ENCODE measurements at places on chromosomes 3 and 15.

- no peak for DNase-seq
Measured at GRCh38 chr3:16927485-16927884, 42.7 kb downstream of the PLCL2 start.

DNA sequence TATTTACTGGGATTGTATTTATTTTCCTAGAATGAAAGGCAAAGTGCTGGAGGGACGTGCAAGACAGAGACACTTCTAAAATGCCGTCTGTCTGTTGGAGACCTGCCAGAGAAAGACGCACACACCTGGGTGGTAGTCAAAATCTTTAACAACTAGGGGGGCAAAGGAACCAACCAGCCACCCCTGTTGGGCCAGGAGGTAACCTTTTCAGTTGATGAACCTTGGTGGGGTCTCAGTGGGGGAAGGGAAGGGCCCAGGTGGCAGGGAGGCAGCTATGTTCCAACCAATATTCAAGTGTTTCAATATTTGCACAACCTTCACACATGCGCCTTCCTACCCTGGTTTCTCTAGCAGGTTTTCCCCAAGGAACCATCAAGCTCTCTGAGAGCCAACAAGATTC, 99.0 kb downstream of the MEGF11 start:
- DNase-seq: no peak

GRCh38 chr3:12878141-12878574, 36.8 kb upstream of the RPL32 start:
- DNase-seq: no peak

- no peak for DNase-seq
Measured at GRCh38 chr15:56835718-56836171, 82.7 kb upstream of the TCF12 start.

DNA sequence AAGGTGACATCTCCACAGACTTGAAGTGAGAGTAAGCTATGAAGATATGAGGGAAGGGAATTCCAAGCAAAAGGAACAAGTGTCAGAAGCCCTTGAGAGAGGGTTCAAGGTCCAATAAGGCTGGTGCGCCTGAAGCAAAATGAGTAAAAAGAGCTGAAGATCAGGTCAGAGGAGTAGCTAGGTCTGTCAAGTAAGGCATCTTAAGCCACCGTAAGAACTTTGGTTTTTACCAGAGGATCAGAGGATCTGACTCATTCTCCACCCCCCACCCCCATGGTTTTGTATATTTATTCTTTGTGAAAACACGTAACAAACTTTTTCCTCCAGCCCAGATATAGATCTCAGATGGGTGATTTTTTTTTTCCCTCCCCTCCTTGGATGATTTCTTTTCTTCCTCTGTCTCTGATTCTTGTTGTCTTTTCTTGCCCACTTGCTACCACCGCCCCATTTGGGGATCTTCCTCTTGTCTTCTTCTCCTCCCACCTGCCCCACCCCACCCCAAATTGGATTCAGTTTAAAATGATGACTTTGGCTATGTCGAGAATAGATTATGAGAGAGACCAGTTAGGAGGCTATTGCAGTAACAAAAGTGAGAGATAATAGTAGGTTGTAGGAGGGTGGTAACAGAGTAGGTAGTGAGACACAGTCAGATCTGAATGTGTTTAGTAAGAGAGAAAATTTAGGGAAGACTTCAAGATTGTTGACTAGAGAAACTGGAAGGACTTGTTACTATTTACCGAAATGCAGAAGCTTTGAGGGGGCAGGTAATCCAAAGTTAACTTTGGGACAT, 6.1 kb downstream of the TRMT10C start:
- no peak for DNase-seq

GRCh38 chr3:13262493-13263211, 157.5 kb downstream of the NUP210 start:
- DNase-seq: no peak

GRCh38 chr3:58952128-58952917, 97.5 kb downstream of the CFAP20DC start:
- DNase-seq: no peak

- DNase-seq: no peak
Measured at GRCh38 chr3:124741027-124741426, 10.8 kb downstream of the UMPS start.

DNA sequence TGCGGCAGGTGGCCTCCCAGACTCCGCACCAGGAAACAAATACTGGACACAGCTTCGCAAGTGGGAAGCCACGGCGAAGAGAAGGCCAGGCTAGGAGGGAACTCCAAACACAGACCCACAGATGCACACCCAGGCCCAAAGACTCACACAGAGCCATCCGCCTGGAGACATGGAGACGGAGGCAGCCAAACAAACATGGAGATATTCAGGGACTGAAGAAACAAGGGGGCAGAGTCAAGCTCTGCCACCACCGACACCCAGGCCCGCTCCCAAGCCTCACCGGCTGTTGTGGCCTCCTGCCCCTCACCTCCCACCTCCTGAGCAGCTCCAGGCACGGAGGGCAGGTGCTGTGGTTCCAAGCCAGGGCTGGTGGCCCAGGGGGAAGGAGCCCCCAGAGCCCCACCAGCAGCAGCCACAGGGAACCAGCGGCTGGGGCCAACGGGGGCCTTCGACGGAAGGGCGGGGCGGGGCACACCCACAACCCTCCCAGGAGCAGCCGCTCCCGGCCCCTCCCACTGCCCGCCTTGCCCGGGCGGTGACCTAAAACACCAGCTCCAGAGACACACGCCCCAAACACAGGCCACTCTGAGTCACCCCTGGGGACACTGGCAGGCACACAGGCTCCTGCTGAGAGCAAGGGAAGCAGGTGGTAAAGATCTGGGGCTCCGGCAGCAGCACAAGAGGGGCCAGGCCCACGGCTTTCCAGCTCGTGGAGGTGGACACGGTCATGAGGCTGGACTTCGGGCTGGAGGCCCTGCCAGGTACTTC, 31.9 kb downstream of the TNK2 start:
- DNase-seq: no peak

DNA sequence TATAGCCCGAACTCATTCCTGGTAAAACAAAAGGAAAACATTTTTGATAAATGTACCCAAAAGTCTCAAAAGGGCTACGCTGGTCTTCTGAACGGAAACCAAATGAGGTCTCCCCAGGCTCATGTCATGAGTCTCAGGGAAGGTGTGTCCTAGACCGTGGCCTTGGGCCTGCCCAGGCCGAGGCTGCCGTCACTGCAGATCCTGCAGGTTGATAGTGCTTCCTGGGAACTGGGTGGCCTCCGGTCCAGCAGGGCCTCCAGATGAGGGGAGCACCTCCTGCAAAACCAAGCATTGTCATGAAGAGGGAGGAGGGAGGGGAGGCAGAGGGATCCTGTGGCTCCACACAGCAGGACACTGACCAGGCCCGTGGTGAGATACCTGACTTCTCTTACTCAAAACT, 37.5 kb downstream of the ZXDC start:
- no peak for DNase-seq

Data from GM04503 (cell line).